CD4-positive, alpha-beta T cell treated with Interferon alpha-2 for 1 hour (primary cell): ENCODE measurements at places on chromosomes 11 and 22.

- DNase-seq = no peak
Measured at GRCh38 chr11:65861165-65861505, 902 bp downstream of the MUS81 start.

DNA sequence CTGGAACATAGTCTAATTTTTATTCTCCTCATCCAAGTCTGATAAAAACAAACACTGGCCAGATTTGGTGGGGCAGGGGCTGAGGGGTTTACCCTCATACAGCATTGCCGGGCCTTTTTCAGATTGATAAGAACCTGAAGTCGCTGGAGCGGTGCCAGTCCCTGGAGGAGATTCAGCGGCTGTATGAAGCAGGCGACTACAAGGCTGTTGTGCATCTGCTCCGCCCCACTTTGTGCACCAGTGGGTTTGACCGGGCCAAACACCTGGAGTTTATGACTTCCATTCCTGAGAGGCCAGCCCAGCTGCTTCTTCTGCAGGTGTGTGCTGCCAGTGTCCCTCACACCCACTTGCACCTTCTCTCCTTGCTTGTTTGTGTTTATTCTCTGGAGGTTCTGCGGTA lies 55.8 kb downstream of the CABIN1 start:
- DNase-seq = no peak

DNA sequence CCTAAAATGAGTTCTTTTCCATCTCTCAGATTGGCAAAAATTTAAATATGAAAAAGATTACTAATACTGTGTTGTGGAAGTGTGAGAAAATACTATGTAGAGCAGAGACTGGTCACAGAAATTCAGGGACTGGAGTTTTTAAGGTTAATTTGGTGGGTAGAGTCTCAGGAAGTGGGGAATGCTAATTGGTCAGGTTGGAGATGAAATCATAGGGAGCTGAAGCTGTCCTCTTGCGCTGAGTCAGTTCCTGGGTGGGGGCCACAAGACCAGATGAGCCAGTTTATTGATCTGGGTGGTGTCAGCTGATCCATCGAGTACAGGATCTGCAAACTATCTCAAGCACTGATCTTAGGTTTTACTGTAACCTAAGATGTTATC lies 29.4 kb upstream of the TMEM86A start:
- DNase-seq = peak; percentile 38

- no peak for DNase-seq
Measured at GRCh38 chr11:130679247-130679646, 230.8 kb downstream of the ADAMTS15 start.

GRCh38 chr11:89420981-89421380 lies 70.2 kb downstream of the NOX4 start:
- DNase-seq = no peak

- no peak for DNase-seq
Measured at GRCh38 chr11:57287884-57288283, 36.9 kb downstream of the TNKS1BP1 start.

DNA sequence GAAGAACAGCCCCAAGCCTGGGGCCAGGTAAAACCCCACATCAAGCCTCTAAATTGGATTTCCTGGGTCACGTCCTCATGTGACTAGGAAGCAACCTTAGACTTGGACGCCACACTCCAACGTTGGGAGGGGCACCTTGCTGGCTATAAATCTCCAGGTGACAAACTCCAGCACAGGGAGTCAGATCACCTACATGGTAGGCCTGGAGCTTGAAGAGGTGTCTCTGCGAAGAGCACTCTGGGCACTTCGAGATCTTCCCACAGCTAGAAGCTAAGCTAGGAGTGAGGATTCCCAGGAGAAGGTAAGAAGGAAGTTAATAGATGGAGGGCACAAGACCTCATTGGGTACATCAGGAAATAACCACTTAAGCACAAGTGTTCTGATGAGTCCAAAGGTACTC lies 77.1 kb upstream of the GNAZ start:
- no peak for DNase-seq

GRCh38 chr22:35785181-35785923 lies 67.7 kb downstream of the APOL5 start:
- DNase-seq = no peak

GRCh38 chr11:80462211-80462610 lies 1021.4 kb upstream of the TENM4 start:
- DNase-seq = no peak

DNA sequence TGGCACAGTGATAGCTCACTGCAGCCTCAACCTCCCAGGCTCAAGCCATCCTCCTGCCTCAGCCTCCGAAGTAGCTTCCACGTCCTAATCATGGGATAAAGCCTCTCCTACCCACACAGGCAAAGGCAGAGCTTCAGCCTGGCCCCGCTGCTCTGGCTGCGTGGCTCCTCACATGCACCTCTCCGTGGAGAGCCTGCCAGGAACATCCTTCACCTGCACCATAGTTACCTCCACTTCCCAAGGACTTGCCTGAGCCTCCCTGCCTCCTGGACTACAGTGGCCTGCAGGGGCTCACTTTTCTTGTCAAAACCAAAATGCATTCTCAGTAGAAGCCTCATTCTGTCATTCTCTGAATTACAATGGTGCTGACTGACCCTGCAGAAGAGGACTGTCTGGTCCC lies 6.5 kb downstream of the C11orf16 start:
- DNase-seq = no peak

GRCh38 chr11:57604296-57605027 lies 7.0 kb downstream of the SERPING1 start:
- no peak for DNase-seq

- DNase-seq = no peak
Measured at GRCh38 chr22:20628081-20628939, 120.9 kb downstream of the MED15 start.

DNA sequence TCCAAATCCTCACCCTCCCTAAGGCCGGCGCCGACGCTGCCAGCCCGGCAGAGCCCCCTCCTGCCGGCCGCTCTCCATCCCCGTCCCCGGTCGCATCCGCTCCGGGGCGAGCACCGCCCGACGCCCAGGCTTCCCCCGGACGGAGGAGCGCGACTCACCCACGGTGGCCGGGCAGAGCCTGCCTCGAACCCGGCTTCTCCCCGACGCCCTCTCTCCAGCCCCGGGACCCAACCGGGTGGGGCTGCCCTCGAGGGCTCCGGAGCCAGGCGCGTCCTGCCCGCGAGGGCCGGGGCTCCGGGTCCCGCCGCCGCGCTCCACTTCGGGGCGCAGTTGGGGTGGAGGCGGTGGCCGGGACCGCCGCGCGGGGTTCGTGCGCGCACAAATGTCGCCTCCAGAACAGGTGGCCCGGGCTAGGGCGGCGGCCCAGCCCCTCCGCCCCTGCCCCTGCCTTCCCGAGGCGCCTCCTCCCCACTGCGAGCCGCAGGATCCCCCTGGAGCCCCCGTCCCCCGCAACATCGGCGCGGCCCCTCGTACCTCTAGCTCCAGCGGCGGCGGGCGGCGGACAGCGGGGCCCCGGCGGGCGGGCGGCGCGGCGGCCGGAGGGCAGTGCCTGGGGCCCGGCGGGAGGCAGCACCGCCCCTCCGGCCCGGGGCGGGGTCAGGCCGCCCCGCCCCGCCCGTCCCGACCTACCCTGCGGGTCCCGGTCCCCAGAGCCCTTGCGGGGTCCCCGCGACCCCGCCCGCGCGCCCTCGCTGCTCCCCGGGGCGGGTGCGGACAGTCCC lies at the start of gene A4GALT:
TSS of gene A4GALT (minus strand) at position 608 of the 782 bp plus-strand sequence. CDS start 26,919 bp downstream, outside the sequence.
- no peak for DNase-seq

DNA sequence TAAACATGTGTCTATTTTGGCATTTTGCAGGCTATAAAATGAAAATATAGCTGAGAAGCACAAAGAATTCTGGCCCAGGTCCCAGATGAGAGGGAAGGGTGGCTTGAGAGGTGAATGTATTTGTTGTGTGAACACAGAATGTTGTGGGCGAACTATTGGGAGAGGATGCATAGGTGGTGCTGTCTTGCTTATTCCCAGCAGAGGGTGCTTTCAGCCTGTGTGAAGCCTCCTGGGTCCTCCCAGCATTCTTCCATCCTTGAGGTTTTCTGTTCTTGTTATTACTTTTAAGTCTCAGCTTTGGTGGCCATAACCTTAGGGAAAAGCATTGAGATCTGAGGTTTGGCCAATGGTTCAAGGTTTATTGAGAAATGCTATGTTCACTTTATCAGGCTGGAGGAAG lies 108.7 kb upstream of the SNX19 start:
- no peak for DNase-seq

GRCh38 chr22:42716221-42716620 lies 4.4 kb downstream of the A4GALT start:
- no peak for DNase-seq

DNA sequence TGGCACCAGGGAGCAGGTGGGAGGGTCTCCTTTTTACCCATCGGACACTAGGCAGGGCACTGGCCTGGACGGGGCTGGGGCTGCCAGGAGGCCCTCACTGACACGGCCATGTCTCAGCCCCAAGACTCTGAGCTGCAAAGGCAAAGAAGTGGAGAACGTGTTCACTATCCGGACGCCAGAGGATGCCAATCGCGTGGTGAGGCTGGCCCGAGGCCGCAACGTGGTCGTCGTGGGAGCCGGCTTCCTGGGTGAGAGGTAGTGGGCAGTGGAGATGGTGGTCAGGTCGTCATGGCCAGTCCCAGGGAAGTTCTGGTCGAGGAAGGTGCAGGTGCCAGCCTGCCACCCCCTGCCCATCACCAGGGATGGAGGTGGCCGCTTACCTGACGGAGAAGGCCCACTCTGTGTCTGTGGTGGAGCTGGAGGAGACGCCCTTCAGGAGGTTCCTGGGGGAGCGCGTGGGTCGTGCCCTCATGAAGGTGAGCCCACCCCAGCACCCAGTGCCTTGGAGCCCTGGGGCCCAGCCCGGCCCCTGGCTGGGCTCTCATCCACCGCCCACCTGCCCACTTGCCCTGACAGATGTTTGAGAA lies 5.7 kb upstream of the LZTR1 start:
- no peak for DNase-seq
